T-helper 9 cell (primary cell): ENCODE measurements at places on chromosomes 1 and 21.

DNA sequence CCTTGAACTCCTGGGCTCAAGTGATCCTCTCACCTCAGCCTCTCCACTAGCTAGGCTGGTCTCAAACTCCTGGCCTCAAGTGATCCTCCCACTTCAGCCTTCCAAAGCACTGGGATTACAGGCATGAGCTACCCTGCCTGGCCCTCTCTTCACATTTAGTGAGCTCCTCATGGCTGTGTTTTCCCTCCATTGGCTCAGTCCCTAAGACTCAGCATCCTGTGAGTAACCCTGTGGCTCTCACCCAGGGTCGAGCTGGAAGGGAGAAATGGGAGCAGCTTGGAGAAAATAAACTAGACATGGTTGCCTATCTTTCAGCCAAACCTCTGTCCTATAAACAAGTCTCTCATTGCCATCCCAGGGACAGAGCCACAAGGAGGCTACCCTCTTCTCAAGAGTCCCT, 17.5 kb downstream of the NCF2 start:
- DNase-seq = no peak

DNA sequence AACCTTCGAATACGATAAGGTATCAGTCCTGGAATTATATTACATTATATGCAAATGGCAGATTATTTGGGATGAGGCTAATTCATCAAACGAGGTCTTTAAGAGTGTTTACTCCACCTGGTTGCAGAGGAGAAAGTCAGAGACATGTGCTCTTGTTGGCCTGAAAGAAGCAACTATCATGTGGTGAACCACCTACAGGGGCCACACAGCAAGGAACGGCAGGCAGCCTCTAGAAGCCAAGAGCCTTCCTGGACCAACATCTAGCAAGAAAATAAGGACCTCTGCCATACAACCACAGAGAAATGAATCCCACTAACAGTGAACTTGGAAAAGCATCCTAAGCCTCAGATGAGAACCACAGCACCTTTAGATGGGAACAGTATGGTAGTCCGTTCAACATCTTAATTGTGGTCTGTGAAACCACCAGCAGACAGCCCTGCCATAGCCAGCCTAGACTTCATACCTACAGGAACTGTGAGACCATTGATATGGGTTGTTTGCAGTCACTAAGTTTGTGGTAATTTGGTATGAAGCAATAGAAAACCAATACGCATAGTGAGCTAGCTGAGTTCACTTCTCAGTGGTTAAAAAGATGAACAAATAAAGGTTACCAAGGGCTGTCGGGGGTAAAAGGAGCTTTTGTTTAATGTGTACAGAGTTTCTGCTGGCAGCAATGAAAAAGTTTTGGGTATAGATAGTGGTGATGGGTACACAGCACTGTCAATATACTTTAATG, 345.7 kb upstream of the RUNX1 start:
- DNase-seq = no peak

DNA sequence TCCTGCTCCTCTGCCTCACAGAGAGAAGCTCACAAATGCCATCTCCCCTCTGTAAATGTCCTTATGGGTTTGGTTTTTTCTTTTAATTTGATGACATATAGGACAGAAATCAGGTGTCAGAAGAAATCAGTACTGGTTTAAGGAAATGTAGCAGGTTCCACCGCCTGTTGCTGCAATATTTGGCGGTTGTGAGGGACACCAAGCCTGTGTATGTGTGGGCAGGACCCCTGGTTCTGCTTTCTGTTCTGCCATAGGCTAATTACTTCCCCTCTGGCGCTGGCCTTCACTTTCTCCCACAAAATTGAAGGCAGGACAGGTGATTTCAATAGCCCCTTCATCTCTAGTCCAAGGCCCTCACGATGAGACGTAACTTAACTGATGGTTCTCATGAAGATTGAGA, 69.2 kb downstream of the PRDM2 start:
- no peak for DNase-seq

DNA sequence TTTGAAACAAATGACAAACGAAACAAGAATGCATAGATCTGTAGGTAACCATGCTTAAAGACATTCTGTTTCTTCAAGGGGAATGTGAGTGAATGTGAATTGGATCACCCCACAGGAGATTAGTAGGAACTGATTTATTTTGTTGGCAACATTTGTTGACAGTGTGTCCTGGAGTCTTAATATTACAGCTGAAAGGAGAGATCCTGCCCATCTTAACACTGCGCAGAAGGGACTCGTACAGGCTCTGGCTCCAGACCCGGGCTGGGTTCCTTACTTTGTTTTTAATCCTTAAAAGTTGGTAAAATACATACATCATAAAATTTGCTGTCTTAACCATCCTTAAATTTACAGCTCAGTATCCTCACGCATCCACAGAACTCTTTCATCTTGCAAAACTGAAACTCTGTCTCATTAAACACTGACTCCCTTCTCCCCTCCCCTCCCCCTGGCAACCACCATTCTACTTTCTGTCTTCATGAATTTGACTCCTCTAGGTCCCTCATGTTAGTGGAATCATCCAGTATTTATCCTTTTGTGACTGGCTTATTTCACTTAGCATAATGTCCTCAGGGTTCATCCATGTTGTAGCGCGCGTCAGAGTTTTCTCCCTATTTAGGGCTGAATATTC, 74.1 kb downstream of the GALNT2 start:
- DNase-seq = no peak

DNA sequence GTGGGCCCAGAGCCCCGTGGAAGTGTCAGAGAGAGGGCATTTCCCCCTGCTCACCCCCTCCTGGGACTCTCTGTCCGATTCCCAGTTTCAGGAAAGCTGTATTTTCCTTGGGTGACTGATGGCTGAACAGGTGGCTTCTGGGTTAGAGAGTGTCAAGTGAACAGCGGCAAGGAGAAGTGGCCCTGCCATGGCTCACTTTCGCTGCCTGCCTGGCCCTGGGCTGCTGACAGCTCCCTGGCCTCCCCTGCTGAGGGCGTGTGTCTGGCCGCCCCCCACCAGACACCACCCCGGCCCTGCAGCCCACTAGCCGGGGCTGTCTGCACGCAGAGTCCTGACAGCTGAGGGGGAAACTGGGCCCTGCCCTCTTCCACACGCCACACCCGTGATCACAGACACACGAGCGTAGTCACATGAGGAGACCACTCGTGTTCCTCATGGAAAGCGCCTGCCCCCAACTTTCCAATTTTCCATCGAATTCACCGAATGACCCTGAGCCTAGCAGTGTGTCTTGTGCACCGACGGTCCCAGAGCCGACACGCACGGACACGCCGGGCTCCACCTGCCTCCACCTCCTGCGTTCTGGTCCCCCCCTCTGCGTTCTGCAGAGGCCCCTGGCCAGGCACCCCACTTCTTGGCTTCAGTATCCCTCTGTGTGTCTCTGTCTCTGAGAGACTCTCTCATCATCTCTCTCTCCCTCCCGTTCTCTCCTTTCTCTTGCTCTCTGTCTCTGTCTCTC, 60.6 kb upstream of the CASZ1 start:
- DNase-seq = no peak

DNA sequence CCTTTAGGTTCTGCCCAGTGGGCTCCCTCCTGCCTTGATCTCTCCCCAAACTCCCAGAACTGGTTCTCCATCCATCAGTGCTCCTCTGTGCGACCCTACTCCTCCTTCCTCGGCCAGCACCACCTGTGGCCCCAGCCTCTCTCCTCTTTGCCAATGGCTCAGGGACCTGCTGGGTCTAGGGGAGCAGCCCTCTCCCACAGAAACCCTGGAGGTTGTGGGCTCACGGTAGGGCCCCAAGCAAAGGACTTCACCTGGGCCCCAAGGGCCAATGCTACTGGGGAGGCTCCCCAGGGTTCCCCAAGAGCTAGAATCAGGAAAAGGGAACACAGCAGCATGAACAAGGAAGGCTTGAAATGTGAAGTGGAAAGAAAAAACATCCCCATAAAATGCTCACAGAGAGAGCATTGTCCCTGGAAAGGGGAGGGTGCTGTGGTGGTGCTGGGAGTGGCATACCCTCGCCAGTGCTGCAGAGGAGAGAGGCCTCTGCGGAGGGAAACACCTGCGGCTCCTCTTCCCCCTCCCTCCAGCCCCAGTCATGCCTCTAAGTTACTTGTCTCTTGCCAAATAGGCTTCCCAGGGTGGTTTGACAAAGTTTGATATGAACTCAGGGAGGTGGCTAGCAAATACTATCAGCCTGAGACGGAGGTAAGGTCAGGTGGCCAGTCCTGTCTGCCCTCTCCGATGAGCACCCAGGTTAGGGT, 2.5 kb downstream of the TMEM63A start:
- DNase-seq = no peak
